Germinal center (tissue), 1 donor: ENCODE measurements at places on chromosomes 1 and 21.

GRCh38 chr1:200075522-200075921, 48.0 kb downstream of the NR5A2 start:
- no peak for DNase-seq

GRCh38 chr1:59499273-59499942, 202.5 kb downstream of the FGGY start:
- no peak for DNase-seq

GRCh38 chr1:7989762-7990428, 28.4 kb downstream of the PARK7 start:
- no peak for DNase-seq

DNA sequence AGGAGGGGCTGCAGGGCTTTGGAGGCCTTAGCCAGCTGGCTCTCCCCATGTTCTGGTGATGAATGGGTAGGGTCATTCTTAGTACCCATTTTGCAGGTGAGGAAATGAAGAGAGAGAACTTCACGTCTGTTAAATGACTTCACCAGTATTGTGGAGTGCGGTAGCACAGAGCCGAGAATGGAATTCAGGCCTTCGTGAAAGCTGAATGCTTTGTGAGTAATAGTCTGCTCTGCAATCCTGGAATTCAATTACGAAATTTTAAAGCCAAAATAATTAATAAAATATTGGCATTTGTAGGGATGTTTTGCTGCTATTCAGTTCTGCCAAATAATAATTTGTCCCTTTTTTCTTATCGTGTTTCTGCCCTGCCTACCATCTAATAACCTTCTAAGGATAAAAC, 197.7 kb downstream of the GREM2 start:
- DNase-seq: no peak

- DNase-seq: no peak
Measured at GRCh38 chr21:34039678-34040382, 33.5 kb upstream of the MRPS6 start.

GRCh38 chr21:16046656-16047330, 317.0 kb downstream of the USP25 start:
- no peak for DNase-seq

- no peak for DNase-seq
Measured at GRCh38 chr1:15918962-15919715, 56.8 kb downstream of the ZBTB17 start.

DNA sequence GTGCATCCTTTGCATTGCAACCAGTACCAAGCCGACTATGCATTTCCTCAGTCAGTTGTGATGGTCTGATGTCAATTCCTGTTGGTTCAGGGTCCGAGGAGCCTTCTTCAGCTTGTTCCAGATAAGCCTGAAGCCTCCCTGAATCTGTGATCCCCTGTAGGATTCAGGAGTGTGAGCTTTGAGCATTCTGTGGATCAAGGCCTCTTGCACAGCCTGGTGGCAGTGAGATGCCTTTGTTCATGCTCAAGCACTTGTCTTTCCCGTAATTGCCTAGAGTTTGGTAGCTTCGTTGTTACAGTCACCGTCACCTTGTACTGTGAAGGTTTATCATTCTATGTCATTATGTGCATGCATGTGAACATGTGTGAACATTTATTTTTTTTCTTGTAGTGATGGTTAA, 103.5 kb downstream of the PBX1 start:
- DNase-seq: no peak

DNA sequence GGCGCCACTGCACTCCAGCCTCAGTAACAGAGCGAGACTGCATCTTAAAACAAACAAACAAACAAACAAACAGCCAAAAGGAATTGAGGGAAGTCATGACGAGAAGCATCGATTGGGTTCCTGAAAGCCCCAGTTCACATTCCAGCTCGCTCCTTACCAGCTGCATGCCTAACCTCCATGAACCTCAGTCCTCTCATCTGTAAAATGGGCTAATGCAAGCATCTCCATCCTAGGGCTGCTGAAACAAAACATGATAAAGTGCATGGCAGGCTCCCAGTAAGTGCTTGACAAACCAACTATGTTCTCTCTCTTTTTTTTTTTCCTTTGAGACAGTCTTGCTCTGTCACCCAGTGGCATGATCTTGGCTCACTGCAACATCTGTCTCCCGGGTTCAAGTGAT, 79.7 kb upstream of the DISP3 start:
- DNase-seq: no peak

GRCh38 chr1:193187114-193187513, 701 bp upstream of the B3GALT2 start:
- DNase-seq: no peak

DNA sequence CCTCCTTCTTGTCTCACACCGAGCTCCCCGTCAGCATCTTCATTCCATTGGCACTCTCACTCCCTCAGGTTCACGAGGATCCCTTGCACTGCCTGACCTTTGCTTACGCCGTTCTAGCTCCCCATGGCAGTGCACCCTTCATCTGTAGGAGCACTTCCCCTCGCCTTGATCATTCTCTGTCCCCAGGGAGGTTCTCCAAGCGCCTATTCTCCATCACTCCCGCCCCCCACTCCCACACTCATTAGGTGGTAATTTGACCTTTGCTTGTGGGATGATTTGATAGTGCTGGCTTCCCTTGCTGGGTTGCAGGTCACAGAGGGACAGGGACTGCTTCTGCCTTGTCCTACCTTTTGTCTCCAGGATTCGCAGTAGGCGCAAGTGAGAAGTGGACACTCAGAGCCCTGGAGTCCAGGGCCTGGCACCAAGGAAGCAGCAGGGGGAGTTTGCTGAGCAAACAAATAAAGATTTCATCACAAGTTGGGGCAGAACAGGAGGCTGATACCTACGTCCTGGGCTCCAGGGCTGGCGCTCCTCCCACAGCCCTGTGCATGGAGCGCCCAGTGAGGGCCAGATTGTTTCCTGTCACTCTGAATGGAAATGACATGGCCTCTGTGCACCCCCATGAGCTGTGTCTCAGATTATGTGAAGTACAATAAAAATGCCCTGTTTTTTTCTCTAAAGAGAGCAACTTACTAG, 82.0 kb upstream of the RUNX3 start:
- DNase-seq: no peak

DNA sequence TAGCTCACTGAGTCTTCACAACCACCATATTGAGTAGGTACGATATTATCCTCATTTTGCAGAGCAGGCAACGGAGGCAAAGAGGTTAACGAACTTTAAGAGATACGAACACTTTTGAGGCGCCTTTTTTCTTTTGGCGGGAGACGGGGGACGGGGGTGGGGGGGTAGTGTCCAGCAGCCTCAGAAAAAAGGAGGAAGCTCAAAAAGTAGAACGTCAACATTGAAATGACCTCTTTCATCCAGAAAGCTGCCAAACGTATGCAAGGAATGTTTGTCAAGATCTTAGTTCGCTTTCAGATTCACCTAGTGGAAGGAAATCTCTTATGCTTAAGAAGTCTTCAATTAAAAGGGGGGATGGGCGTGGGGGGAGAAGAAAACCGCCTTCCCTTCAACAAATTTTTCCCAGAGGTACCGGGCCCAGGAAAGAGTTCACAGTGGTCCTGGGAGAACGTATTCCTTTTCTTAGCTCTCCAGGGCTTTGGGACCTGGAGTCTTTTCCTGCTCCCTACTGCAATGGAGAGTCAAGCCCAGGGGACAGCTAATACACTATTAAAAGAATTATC, 1.1 kb upstream of the PCAT6 start:
- no peak for DNase-seq

- DNase-seq: peak; percentile 40
Measured at GRCh38 chr1:115980998-115981993, 5.0 kb downstream of the SLC22A15 start.

DNA sequence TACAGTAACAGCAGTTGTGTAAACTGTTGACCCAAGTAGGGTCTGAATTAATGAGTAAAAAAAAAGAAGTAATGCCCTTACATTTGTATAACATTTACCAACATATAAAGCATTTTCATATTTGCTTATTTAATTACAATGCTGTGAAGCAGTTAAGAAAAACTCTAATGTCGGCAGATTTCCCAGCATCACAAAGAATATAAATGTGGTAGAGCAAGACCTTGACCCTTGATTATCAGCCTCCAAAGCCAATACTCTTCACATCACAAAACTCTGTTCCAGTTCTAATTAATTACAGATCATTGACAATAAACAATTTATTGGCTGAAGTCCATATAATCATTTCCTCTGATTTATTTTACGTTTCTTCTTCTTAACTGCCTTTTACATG, 130.2 kb downstream of the DUSP10 start:
- DNase-seq: no peak

DNA sequence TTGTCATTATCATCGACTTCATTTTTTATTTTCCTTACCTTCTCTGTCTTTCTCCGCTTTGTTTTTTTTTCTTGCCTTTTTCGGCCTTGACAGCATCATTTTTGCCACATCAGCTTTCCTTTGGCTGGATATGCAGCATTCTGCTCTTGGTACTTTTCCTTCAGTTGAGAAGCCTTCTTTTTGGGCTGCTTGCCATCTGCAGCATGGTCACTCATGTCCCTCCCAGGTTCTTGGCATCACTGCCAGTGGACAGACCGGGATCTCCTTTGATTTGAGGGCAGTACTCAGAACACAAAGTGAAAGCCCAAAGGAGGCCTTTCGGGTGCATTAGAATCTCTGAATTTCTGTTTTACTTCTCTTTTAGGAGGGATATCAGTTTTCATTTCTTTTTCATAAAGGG, 3.7 kb upstream of the PARP1 start:
- DNase-seq: no peak
